ENCODE measurements at places on chromosomes 4 and X. TPM values are rescaled to one million over a fixed set of nuclear protein-coding genes. Genes with fewer than 3 reads are reported as not detected.

Gene PFKFB1
- 0.14 TPM for total RNA-seq

- no peak for DNase-seq
Observed at GRCh38 chr4:99033956-99034355, 38.4 kb downstream of the METAP1 start.

GRCh38 chr4:183180096-183180495 lies 81.0 kb downstream of the WWC2 start:
- no peak for DNase-seq

DNA sequence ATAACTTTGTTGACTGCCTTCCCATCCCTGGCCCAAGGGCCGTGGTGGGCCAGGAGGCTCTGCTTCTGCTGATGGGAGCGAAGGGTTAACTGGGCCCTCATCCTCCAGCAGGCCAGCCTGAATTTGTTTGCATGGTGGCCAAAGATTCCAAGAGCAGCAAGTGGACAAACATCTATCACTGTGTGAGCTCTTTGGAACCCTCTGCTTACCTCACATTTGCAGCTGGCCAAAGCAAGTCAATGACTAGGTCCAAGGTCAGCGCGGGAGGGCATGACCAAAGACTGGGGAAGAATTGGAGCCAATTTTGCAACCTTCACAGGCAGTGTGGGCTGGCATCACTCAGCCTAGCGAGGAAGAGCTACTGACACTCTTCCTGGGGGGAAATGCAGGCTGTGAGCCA lies 67.8 kb upstream of the ATP6AP2 start:
- DNase-seq: no peak

Gene GLOD5
- not detected for total RNA-seq

DNA sequence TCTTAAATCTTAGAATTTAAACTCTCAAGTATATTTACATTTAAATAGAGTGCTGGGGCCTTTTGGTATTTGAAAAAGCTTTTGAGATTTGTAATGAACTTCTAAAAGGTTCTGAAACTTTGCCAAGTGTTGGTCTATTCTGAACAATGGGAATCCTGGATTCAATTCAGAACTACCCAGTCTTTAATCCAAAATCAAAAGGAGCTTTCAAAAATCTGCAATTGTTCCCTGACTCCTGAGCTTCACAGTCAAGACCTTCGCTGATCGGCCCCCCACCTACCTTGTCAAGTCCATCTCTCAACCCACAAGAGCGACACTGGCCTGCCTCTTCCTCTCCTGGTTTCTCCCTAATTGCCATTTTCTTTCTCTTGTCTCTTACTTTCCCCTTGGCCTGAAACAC lies 666.1 kb upstream of the BOD1L1 start:
- DNase-seq: no peak

Gene SPANXN3
- total RNA-seq: not detected

Gene ENPP6
- total RNA-seq: under 0.01 TPM

DNA sequence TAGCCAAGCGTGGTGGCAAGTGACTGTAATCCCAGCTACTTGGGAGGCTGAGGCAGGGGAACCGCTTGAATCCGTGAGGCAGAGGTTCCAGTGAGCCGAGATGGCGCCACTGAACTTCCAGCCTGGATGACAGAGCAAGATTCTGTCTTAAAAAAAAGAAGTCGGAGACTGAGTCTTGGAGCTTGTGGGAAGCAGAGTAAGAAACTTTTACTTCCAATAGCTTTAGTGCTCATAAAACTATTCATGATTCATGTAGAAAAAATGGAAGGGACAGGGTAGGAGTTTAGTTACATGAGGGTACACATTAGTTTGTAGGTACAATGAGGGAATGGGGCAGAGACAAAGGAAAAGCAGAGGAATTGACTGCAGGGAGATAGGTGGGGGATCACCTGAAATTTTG lies 19.3 kb downstream of the RAP2C start:
- no peak for DNase-seq

Gene CFP
- not detected for total RNA-seq

GRCh38 chrX:119518371-119518770 lies 46.8 kb downstream of the STEEP1 start:
- DNase-seq: no peak

DNA sequence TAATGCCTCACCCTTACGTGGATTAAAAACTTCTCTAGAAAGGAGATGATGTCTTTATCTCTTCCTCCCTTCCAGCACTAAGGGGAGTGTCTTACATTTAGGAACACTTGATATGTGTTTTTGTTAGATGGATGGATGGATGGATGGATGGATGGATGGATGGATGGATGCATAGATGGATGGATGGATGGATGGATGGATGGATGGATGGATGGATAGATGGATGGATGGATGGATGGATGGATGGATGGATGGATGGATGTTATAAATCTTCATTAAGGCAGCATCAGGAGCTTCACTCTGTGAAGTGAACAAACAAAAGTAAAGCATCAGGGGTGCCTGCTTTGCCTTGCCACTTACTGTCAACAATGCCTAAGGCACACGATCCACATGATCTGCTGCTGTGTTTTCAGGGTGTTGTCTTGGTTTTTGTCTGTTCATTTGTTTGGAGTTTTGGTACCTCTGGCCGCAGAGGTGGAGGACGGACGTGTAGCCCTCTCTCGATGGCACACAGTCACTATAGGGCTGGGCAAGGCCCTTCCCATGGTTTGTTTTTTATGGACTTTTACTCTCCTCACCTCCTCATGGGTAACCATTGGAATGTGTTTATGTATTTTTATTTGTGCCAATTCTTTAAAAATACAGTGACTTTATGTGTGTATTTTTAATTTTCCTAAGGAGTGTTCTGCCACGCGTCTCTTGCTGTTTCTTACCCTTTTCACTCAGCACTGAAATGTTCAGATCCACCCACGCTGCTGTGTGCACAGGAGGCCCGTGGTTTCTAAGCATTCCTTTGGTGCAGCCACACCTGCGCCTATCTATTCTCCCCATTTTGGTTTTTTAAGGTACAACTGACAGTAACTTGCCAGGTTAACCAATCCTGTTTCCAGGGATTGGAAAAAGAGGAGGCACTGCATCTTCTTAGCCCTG lies 91.8 kb upstream of the ENPP6 start:
- DNase-seq: no peak

GRCh38 chrX:123959281-123960063 lies 2.0 kb upstream of the STAG2 start:
- no peak for DNase-seq

- DNase-seq: no peak
Observed at GRCh38 chr4:149280806-149281205, 534.8 kb downstream of the IQCM start.

Gene RPS6KA3
- total RNA-seq: 26.6 TPM

- no peak for DNase-seq
Observed at GRCh38 chrX:120334151-120334550, 22.9 kb upstream of the TMEM255A start.

DNA sequence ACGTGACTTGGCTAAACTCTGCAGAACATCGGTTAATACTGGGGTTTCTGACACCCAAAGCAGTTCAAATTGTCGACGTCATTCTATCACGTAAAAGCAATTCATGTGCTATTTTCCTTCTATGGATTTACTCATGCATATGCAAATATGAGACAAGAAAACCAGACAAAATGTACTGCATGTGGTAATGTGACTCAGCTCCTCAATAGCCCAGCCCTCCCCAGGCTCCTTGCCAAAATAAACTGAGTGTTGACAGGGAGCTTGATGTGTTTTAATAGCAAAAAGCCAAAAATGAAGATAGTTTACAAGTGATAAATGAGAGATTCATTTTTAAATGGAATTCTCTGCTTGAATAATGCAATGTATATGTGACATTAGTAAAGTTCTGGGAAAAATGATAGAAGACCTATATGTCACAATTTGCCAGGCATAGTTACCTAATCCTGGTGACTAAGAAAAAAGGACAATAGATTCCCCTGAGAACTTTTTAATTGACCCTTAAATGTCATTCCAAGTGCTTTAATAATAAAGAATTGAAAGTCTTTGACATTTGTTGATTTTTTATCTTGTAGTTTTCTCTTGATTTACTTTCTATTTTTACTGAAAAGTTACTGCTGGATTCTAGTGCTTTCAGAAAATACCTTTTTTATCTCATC lies 1700.6 kb upstream of the TENM3 start:
- DNase-seq: peak; percentile 48

GRCh38 chr4:145178740-145179280 lies 1.6 kb downstream of the OTUD4 start:
- DNase-seq: no peak

- DNase-seq: no peak
Observed at GRCh38 chr4:3267576-3268394, 18.8 kb downstream of the MSANTD1 start.

- DNase-seq: no peak
Observed at GRCh38 chr4:4386296-4386735, 586 bp upstream of the NSG1 start.
